ENCODE measurements at places on chromosomes 13 and 19. TPM values are rescaled to one million over a fixed set of nuclear protein-coding genes. Genes with fewer than 3 reads are reported as not detected.

PSG11 gene
- total RNA-seq, result not detected

DNA sequence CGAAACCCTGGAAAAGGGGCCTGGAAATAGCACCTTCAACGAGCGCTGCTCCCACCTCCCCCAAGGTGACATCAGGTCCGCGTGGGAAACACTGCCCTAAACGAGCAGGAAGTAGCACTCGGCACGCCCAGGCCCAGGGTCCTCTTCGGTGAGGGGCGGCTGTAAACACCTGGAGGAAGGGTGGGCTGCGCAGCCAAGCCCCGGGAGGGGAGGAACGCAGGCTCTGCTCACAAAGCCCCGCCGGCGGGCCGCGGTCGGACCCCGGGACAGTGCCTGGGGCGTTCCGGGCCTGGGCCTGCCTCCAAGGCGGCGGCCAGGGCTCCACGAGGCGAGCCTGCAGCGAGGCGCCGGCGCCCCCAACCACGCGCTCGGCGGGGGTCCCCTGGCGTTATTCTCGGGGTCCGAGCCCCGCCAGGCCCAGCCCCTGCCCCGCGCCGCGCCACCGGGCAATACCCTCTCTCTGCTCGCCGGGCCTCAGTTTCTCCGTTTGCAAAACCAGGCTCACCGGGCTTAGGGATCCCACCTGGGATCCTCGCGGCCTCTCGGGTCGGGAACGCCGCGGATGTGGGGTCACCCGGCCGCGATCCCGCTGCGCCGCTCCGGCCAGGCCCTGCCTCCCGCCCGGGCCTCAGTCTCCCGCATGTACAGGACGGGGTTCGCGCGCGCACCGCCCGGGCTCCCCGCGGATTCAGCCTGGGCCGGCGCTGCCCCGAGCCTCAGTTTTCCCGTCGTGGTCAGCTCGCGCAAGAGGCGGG lies 630 bp downstream of the RNF126 start:
- DNase-seq, result peak; percentile 62

DNA sequence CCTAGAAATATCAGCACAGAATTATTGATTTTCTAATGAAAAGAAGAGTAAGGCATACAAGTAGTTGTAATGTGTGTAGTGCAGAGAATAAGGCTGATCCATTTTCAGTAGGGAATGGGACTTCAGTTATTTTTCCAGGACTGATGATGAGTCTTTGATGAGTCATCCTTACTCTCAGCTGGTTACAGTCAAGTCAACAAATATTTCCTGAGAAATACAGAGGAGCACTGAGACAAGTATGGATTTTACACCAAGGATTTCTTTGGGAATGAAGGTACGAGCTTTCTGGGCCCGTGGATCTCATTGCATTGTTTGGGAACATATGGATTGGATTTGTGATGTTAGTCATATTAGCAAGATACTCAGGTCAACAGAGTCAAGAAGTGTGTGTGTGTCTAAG lies 502.7 kb downstream of the FGF9 start:
- no peak for DNase-seq

DNA sequence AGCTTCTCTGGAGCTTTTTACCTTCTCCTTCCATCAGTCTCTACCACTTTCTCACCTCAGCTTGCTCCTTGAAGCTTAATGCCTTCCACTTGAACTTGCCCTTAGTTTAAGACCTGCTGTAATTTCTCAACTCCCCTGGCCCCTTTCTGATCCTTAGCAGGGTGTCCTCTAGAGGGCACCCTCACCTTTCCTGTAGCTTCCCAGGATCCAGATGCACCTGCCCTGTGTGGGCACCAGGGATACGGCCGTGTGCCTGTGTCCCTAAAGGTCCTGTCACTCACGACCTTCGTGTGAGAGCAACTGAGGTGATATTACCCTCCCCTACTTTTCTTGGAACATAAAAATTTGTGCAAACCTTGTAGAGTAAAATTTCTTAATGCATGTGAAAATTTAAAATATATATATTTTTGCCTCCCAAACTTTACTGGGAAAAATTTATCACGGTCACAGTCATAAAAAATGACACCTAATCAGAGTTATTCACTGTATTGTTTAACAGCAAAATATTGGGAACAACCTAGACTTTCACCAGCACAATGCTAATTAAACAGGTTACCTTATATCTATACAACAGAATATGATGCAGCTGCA lies 46.4 kb downstream of the PSG3 start:
- DNase-seq, result no peak

ANGPTL8 gene
- total RNA-seq, result 1.9 TPM

GRCh38 chr13:36031490-36031889 lies 99.7 kb downstream of the DCLK1 start:
- DNase-seq, result no peak

TEX29 gene
- not detected for total RNA-seq

DNA sequence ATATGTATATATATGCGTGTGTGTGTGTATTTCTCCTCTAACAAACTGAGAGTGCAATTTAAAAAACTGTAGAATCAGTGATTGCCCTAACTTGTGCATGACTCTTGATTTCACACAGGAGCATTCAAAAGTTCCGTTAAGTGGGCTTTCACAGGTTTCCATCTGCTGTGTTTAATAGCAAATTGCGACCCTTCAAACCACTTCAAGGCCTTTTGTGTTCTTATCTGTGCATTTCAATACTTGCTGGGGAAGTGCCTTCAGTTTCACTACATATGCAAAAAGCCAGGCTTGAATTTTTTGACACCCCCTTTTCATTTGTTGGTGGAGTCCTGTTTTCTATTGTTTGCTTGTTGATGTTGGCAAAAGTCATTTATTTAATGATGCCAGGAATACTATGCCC lies 158.0 kb downstream of the TM9SF2 start:
- DNase-seq, result no peak

GPC5 gene
- total RNA-seq, result 0.47 TPM

- no peak for DNase-seq
Observed at GRCh38 chr13:35977060-35977459, 154.1 kb downstream of the DCLK1 start.

- DNase-seq, result no peak
Observed at GRCh38 chr19:30744741-30745475, 372.7 kb downstream of the ZNF536 start.

PTH2 gene
- not detected for total RNA-seq

SLC25A41 gene
- total RNA-seq, result 0.28 TPM

- no peak for DNase-seq
Observed at GRCh38 chr19:54262066-54262465, 5.0 kb upstream of the LILRB5 start.

DNA sequence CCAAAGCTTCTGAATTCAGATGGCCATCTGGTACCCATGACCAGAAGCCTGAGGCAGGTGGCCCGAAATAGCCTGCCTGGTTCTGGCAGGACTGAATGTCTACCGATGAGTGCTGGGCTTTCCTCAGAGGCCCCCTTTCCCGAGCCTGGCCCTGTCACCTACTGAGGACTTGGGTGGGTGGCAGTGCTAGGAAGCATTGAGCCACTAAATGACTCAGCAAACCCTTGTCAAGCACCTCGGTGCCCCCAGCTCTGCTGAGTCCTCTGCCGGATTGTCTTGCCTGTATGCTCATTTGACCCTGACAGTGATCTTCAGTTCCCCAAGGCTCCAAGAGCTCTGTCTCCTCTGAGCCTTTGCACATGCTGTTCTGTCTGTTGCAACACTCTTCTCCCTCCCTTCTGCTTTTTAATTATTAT lies 17.9 kb downstream of the PPP1R37 start:
- no peak for DNase-seq

DNA sequence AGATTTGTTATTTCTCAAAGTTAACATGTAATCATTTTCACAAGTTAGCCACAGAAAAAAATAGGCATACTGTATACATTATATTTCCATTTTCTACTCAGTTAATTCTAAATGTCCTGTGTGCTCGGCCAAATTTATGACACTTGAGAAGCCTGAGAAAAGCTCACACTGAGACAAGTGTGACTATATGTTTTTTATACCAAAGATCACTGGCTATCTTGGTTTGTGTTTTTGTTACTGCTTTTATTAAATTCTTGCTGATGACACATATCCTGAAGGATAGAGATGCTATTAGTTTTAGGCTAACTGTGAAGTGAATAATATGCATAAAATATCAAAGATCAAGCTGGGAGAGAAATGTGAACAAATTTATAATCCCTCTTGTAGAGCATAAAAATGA lies 49.3 kb upstream of the IL17D start:
- no peak for DNase-seq

DNA sequence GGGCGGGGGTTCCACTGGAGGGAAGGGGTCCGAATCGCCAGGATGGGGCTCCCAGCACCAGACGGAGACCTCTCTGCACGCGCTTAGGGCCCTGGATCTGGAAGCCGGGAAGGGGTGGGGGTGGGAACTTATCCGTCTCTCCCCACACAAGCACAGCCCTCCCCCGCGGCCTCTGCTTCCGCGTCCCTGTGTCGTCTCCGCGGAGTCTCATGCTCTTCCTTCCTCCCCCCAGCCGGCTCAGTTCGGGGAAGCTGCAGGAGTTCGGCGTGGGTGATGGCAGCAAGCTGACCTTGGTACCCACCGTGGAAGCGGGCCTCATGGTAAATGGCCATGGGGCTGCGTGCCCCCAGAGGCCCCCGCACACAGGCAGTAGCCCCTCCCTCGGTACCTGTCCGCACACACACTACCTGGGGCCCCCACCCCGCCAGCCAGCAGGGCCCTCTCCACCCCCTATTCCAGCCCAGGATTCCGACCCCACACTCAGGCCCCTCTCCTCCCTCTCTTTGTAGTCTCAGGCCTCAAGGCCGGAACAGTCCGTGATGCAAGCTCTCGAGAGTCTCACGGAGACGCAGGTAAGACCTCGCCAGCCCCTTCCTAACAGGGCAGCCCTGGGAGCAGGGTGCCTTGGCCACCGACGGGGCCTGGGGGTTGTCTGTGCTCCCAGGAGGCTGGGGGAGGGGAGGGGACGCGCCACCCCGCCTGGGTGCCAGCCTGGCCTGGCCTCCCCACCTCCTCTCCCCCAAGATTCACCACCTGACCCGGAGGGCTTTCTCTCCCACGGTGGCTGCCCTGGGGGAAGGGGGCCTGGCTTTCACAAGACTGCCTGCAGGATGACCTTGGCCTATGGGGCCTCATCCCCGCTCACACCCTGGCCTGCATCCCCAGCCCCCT lies 3.2 kb downstream of the MIDN start:
- peak; percentile 74 for DNase-seq

DNA sequence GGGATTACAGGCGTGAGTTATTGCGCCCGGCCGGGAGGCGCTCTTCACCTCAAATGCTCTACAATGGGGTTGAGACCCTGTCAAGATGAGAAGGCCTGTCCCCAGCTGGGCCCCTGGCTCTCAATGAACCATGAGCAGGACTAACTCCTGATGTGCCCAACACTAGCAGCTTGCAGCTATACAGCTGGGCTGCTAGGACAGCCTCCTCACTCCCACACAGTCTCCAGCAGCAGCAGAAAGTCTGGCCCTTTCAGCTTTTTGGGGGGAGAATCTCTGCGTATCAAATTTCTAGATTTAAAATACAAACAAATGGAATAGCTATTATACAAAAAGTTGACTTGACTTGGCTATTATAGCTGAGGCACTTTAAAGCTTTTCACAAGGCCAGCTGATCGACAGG lies 30.2 kb downstream of the TMTC4 start:
- no peak for DNase-seq

DNA sequence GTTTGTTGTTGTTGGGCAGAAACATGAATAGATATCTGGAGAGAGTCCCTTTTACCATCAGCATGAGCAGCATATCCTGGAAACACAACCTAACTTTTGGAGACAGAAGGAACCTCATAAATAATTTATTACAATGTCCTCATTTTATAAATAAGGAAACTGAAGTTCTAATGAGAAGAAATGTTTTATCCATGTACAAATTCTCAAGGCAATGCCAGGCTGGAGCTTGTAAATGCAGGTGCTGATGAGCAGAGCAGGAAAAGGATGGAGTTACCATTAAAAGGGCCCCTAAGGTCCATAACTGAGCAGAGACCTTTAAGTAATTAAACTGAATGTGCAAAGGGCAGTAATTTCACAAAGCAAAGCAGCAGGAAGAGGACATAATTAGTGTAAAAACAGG lies 17.3 kb downstream of the LCP1 start:
- no peak for DNase-seq

DNA sequence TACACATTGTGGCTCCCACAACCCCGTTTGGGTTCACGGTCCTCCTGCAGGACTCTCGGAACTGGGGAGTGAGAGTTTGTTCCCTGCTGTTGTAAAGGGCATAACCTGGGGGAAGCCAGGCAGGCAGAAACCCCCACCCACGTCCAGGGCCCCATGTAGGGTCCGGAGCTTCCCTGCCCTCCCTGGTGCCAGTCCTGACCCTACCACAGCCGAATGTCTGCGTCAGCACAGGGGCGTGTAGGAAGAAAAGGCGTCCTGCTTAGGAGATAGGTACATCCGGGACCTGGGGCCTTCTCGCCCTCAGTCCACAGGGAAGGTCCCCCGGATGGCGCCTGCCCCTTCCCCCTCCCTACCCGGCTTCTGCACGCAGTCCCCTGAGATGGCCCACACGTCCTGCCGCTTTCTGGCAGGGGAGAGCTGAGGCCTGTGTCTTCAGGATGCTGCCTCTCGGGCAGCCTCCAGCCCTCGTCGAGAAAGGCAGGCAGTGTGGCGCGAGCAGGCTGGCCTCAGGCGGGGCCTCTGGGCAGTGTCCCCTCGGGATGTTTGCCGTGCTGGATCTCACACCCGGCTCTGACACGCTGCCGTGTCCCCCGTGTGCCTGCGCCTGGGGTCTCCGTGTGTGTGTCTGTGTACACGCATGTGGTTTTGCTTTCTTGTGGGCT lies 19.1 kb downstream of the CSNK1G2 start:
- no peak for DNase-seq

GRCh38 chr19:29760752-29761502 lies 45.9 kb upstream of the C19orf12 start:
- no peak for DNase-seq

TMEM190 gene
- total RNA-seq, result not detected

DNA sequence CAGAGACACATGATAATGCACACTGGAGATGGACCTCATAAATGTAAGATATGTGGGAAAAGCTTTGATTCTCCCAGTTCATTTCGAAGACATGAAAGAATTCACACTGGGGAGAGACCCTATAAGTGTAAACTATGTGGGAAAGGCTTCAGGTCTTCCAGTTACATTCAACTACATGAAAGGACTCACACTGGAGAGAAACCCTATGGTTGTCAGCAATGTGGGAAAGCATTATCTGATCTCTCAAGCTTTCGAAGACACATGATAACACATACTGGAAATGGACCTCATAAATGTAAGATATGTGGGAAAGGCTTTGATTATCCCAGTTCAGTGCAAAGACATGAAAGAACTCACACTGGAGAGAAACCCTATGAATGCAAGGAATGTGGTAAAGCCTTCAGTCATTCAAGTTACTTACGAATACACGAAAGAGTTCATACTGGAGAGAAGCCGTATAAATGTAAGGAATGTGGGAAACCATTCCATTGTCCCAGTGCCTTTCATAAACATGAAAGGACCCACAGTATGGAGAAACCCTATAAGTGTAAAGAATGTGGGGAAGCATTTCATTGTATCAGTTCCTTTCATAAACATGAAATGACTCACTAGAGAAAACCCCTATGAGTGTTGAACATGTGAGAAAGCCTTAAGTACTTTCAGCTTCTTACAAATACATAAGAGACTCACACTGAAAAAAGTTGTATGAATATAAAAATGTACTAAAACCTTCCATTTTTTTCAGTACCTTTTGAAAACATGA lies 14.7 kb downstream of the ZNF441 start:
- no peak for DNase-seq

FNDC3A gene
- 67.8 TPM for total RNA-seq

Measured in kidney (tissue), 22 donors.